ENCODE measurements at places on chromosomes 6 and 20.

GRCh38 chr6:160238278-160238711, 20.3 kb downstream of the SLC22A2 start:
- DNase-seq: no peak

- DNase-seq: no peak
These were observed 2.6 kb upstream of the ADGB start for GRCh38 chr6:146595972-146596731.

DNA sequence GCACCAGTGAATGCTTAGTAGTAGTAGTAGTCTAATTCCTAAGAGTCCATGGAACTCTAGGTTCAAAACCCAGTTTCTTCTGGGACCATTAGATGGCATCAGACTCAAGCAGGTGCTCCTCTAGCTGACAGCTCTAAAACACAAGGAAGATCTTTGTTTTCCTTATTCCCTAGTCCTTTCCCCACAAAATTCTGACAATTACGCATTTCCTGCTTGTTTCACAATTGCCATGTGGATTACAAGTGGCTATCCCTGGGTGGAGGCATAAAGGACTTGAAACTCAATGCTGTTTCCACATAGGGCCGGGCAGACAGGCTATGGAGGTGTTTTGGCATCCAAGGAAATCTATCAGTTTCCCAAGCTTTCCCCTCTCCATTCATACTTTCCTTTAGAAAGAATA, 9.2 kb upstream of the HLA-DOB start:
- peak; percentile 55 for DNase-seq

- DNase-seq: no peak
These were observed 93.3 kb downstream of the HS3ST5 start for GRCh38 chr6:114249522-114249921.

DNA sequence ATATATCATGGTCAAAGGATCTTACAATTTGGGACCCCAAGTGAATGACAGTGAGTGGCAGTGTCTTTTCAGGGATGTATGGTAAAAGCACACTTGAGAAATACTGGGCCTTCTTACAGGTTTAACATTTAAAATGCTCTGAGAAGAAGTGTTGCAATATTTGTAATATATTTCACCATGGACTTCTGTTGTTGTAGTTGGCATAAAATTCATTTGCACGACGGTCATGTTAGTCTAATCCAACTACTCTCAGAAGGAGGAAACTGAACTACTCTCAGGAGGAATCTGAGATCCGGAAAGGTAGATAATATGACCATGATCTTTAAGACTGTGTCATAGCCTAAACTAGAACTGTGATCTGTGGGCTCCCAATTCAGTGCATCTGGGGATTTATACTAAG, 700.1 kb downstream of the HDGFL1 start:
- DNase-seq: no peak

Data from GM04503 (cell line).